Stimulated activated CD4-positive, alpha-beta T cell treated with anti-CD3 and anti-CD28 coated beads, Interleukin-15, amount 100 ng/mL, for 48 hours (primary cell): ENCODE measurements at places on chromosomes 16 and 17.
A peak's percentile ranks its signal among the peaks of the same experiment; 100 is the strongest.

DNA sequence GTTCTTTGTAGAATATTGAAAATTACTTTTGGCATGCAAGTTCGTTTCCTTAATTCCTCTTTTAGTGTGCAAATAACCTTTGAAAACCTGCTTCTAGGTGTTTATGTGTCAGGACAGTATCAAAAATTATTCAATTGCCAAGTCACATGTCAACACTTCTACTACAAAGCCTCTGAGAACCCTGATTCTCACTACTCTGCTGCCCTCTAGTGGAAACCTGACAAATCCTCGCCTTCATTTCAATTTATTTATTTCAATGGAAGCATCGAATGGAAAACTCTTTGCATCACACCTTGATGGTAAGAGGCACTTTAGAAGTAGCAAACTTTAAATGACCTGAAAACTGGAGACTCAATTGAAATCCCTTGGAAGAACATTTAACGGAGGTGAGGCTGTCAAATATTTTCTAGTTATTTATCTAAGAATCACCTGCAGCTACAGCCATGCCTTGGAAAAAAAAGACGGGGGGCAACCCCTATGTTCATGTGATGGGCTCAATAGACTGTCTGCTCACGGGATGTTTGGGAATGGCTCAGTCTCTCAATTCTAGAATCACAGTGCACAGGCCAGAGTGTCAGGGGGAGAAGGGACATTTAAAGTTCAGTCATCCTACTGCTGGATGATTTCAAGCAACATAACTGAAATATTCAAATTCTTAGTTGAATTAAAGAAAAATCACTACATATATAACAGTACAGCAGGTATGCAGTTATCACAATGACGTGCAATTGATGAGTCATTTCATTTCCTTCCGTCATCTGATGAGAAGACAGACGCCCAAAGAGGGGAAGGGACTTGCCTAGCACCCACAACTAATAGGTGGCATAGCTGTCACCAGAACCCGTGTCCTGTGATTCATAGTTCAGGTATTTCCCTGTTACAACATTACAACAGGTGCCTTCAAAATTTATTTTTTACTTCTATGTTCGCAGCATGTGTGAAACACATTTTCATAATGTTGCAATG is 563.9 kb downstream of the TOX3 start:
- DNase-seq = peak; percentile 2

DNA sequence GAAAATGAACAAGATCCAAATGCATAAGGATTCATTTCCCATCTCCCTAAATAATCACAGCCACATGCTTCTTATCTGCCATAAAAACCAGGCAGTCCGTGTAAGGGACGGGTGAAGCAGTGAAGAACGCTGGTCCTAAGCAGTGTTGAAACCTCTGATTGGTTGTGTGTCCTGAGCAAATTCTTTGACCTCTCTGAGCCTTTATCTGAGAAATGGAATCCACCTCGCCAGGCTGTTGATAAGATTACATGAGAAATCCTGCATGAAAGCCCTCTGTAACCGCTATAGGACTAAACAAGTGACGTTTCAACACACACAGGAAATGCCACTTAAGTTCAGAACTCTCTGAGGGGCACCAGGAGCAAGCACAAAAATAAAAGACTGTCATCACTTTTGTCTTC is 26.8 kb downstream of the GAS7 start:
- no peak for DNase-seq

DNA sequence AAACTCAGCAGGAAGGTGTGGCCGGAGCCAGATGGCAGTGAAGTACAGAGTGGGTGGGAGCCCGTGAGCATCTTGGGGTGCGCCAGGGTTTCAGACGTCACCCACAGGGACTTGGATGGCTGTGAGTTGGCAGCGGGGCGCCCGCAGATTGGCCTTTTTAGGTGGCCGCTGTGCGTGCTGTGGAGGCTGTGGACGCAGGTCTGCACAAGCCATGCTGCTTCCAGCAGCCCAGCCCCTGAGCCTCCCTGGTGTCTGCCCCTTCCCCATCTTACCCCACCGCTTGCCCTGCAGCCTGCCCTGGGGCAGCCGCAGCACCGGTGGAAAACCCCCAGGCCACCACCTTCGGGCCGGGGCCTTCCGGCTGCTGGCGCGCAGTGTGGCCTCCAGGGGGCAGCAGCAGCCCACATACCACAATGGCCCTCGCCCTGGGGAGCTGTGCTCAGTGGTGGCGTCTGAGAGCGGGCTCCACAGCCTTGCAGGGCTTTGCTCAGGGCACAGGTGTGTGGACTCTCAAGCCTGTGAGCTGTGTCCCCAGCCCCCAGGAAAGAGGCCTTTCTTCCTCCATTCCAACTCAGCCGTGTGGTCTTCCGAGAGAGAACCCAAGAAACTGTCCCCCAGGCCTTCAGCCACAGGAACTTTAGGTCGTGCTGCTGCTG is 11.8 kb downstream of the ENDOV start:
- DNase-seq = peak; percentile 80

DNA sequence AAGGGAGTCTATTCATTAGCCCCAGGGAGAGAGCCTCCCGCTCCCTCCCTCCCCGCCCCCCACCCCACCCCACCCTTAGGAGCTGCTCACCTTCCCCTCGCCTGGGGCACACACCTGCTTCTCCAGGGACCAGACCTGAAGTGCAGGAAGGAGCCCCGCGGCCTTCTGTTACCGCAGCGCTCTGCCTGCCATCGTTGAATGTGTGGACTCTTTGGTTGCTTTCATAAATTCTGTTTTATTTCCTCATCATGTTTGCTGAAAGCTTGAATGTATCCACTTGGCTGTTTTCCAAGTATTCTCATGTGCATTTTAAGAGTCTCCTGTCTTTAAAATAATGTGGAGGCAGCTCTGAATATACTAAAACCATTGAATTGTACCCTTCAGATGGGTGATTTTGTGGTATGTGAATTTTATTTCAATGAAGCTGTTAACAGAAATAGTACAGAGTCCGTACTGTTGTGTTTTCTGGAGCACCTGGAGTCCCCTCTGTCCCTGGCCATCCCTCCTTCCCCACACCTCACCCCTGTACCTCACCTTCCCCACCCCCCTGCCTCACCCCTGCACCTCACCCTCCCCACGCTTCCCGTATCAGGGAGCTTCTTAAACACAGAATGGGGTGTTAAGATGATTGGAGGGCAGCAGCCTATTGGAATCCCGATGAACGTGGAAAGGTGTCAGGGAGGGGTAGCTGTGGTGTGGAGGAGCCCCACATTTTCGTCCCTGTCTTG is 25.5 kb downstream of the RAB11FIP3 start:
- no peak for DNase-seq

GRCh38 chr16:26909623-26910022 is 157.1 kb upstream of the C16orf82 start:
- DNase-seq = no peak

GRCh38 chr16:70665806-70666735 is 19.7 kb downstream of the IL34 start:
- no peak for DNase-seq

GRCh38 chr16:15811481-15812400 is 45.1 kb downstream of the MYH11 start:
- DNase-seq = no peak

- DNase-seq = peak; percentile 32
Measured at GRCh38 chr17:82350182-82351030, 8.6 kb upstream of the TEX19 start.

DNA sequence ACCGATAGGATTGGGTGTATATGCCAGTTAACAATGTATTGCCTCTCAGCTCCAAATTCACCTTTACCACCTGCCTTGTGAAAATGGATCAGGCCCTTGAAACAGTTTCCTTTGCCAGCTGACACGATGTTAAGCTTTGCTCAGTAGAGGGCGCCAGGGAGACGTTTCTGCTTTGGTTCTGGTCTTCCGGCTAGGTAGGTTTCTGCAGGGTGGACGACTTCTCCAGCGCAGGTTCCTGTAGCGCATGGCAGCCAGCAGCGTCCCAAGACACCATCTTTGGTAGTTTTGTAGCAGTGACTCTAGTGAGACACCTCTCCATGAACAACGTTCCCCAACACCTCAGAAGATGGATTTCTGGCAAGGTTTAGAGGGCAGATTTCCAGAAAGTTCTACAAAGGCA is 24.0 kb downstream of the SYCE1L start:
- DNase-seq = no peak

DNA sequence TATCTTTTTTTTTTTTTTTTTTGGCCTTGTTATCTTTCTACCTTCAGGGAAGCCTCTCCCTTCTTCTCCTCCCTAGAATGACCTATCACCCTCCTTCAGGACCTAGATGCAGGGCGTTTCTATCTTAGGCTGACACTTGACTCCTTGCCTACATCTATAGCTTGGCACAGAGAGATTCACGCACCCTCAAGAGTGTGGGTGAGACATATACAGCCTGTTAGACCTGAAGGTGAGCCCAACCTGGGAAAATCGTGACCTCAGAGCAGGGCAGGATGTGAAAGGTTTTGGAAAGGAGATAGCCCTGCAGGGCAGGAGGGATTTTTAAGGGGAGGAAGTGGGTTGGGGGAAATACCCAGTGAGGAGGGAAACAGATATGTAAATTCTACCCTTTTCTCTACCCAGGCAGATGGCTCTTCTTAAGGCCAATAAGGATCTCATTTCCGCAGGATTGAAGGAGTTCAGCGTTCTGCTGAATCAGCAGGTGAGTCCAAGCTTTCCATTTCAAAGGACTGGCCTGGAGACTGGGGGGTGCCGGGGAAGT is at the start of gene AHSP:
AHSP (plus strand) TSS at position 167 of the 541 bp plus-strand sequence; CDS start at position 407, 240 bp downstream.
- no peak for DNase-seq

DNA sequence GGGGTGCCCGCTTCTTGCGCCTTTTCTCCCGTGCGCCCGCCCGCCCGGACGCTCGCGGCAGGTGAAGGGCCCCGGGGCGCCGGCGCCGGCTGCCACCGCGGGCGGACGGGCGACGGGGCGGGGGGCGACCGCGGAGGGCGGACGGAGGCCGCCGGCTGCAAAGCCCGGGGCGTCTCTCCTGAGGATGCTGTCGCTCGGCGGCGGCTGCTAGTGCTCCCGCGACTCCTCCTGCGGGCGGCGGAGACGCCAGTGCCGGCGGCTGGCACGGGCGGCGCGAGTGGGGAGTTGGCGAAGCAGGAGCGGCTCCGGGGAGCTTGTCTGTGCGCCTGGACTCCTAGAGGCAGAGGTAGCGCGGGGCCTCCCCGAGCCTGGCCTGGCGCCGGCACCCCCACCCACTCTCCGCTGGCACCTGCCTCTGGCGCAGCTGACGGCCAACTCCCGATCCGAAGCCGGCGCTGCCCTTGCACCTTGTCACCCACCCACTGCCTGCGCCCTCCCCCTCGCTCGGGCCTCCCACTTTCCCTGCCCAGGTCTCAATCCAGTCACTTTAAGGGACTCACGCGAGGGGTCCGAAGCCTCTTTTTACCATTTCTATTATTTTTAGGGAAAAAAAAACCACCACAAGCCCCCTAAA is at the start of gene FAM20A:
FAM20A (minus strand) TSS at position 437 of the 634 bp plus-strand sequence. CDS start 701 bp downstream, outside the sequence.
- DNase-seq = no peak

DNA sequence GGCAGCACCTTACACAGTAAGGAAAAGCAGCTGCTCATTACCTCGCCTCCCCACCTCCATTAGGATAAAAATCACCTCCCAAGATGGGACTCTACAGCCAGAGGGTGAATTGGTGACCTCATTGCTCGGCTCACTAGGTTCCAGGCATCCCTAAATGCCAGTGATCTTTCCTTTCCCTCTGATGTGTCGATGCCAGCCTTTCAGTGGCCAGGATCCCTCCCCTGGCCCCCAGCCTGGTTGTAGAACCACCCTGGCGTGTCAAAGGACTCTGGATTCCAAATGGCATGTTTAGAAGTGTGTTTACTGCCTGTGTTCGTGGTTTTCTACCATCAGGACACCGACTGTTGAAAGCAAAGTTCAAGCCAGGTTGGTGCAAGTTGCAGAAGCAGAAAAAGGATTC is 72.1 kb upstream of the LYRM9 start:
- no peak for DNase-seq

DNA sequence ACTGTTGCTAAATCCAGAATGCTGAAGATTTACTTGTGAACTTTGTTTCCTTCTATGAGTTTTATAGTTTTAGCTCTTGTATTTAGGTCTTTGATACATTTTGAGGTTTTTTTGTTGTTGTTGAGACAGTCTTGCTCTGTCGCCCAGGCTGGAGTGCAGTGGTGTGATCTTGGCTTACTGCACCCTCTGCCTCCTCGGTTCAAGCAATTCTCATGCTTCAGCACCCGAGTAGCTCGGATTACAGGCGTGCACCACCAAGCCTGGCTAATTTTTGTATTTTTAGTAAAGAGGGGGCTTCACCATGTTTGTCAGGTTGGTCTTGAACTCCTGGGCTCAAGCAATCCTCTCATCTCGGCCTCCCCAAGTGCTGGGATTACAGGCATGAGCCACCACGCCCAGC is 14.4 kb downstream of the TENT4B start:
- no peak for DNase-seq

DNA sequence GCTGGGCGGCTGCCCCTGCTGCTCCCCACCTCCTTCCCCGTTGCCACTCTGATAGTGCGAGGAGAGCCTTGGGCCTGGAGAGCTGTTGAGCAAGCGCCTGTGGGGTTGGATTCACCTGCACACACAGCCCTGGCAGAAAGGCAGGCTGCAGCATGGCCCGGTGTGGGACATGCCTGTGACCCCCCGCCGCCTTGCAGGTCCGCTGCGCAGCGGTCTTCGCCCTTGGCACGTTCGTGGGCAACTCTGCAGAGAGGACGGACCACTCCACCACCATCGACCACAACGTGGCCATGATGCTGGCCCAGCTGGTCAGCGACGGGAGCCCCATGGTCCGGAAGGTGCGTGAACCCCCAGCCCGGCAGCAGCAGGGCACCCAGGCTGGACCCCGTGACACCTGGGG is 106.8 kb upstream of the CHMP6 start:
- DNase-seq = no peak

- DNase-seq = no peak
Measured at GRCh38 chr17:43027091-43028032, 2.3 kb downstream of the RND2 start.

- no peak for DNase-seq
Measured at GRCh38 chr17:83149029-83149725, 69.8 kb downstream of the METRNL start.

DNA sequence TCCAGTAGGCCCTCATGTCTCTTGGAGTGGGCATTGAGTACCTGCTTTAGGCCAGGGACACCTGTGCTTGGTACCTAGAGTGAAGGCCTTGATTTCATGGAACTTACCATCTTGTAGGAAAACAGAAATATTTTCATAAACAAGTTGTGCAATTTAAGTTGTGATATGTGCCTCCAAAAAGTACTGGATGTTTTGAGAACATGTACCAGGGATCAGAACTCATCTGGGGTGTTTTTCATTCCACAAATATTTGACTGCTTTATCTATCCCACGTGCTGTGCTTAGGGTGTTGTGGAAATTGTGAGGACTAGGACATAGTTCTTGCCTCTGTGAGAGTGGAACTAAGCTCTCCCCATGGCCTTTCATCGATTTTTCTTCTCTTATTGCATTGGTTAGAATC is 8.8 kb downstream of the NKD1 start:
- DNase-seq = no peak

- DNase-seq = no peak
Measured at GRCh38 chr17:320139-320538, 32.5 kb downstream of the RPH3AL start.

DNA sequence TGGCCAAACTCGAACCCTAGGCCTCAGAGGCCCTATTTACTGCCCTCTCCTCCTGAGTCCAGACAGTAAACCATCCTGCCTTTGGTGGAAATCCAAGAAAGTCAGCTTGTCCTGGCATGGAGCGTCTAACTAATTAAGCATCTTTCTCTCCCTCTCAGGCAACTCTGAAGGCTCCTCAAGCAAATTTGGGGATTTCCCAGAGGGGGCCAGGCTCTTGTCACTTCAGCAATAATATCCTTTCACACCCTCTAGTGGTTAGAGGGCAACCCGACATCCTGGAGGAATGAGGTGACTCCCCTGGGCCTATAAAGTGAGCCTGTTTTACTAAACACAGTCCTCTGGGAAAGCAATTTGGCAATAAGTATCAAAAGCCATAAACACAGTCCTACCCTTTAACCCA is 60.4 kb downstream of the NOG start:
- peak; percentile 54 for DNase-seq

GRCh38 chr16:51268237-51268636 is 117.2 kb upstream of the SALL1 start:
- no peak for DNase-seq
